ENCODE measurements at places on chromosomes 5 and 9.
A peak's percentile ranks its signal among the peaks of the same experiment; 100 is the strongest.

- no peak for DNase-seq
Measured at GRCh38 chr5:132378580-132378979, 9.1 kb downstream of the SLC22A5 start.

- DNase-seq: no peak
Measured at GRCh38 chr5:93723005-93723404, 18.4 kb downstream of the POU5F2 start.

GRCh38 chr9:127904561-127905003 lies 5.2 kb upstream of the ST6GALNAC6 start:
- DNase-seq: peak; percentile 85

DNA sequence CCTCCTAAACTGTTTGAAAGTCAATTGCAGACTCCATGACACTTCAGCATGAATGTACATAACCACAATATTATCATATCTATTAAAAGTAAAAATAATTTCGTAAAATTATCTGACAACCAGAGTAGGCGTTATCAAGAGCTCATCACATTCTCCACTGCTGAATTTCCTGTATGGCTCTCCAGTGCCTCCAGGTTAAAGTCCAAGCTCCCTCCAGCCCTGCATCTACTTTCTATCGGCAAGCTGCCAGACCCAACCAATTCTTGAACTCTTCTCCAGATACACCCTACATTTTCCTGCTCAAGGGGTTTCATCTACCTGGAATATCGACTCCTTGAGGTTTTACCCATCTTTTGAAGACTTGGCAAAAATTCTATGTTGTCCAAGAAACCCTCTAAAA lies 74.5 kb upstream of the TBC1D2 start:
- no peak for DNase-seq

GRCh38 chr9:113026200-113026599 lies 14.2 kb upstream of the ZNF883 start:
- DNase-seq: no peak

- DNase-seq: no peak
Measured at GRCh38 chr5:147544556-147544955, 34.7 kb upstream of the DPYSL3 start.

- DNase-seq: peak; percentile 83
Measured at GRCh38 chr5:68216245-68217046, 890 bp downstream of the PIK3R1 start.

GRCh38 chr9:18951936-18952335 lies 81.1 kb downstream of the SAXO1 start:
- no peak for DNase-seq

Measured in right cardiac atrium (tissue), 5 donors.